ENCODE measurements at places on chromosomes 2 and 18. TPM values are rescaled to one million over a fixed set of nuclear protein-coding genes. Genes with fewer than 3 reads are reported as not detected.

DNA sequence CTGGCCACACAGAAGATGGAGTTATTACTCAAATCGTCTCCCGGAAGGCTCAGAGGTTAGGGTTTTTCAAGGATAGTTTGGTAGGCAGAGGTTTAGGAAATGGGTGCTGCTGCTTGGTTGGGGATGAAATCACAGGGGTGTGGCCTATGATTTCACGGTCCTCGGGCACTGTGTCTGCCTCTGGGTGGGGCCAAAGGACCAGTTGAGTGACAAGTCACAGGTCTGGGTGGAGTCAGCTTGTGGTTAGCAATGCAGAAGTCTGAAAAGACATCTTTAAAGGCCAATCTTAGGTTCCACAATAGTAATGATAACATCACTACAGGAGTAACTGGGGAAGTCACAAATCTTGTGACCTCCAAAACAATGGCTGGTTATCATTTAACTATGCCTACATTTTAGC lies 387.8 kb downstream of the ZNF521 start:
- H3K36me3 ChIP-seq, result no peaks in the 10 kb centered on the region
- no peak overlapping the region for H3K4me3 ChIP-seq
- H3K27me3 ChIP-seq, result no peaks in the 10 kb centered on the region
- DNase-seq, result no peak

Gene ADRA2B
- total RNA-seq, result 9.4 TPM

DNA sequence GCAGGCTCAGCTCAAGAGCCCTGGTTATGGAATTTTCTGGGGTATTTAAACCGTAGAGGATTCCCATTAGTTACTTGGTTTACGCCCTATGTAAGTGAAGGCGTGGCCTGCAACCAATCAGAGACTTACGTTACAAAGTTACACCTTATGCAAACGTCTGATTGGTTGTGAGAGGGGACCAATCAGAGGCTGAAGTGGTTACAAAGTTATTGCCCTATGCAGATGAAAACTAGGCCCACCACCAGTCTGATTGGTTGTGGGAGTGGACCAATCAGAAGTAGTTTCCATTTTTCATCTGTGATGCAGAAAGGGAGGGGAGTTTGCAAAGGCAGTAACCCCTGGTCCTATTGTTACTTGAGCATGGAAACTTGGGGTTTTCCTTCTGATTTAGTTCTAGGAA lies 49.1 kb downstream of the DLGAP1 start:
- H3K36me3 ChIP-seq, result no peaks in the 10 kb centered on the region
- no peak for DNase-seq
- no peak overlapping the region for H3K4me3 ChIP-seq
- no peaks in the 10 kb centered on the region for H3K4me1 ChIP-seq

Gene CYRIA
- total RNA-seq, result 7.1 TPM

Gene DNAH6
- total RNA-seq, result not detected

- peak overlapping the region; percentile 90 for H3K4me3 ChIP-seq
- H3K36me3 ChIP-seq, result no peaks in the 10 kb centered on the region
- H3K27me3 ChIP-seq, result no peaks in the 10 kb centered on the region
- DNase-seq, result no peak
- H3K27ac ChIP-seq, result peak overlapping the region; percentile 84
These were observed 819 bp upstream of the MAP3K2 start for GRCh38 chr2:127388423-127389164.

Gene NETO1
- total RNA-seq, result not detected

DNA sequence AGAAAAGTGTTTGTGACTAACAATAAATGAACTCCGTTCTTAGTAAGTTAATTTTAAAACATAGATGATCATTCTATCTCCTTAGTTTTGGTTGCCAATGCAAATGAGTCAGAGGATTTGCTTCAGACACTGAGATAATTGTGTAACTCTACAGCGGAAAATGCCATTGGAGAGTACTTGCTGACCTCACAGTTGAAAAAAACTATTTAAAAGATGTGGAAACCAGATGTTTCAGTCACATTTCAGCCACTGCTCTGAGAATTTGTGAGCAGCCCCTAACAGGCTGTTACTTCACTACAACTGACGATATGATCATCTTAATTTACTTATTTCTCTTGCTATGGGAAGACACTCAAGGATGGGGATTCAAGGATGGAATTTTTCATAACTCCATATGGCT lies at the start of gene TNFAIP6:
TNFAIP6 (plus strand) TSS at position 234 of the 400 bp plus-strand sequence; CDS start at position 309, 75 bp downstream.
- H3K4me3 ChIP-seq, result no peak within 1 kb of the TSS
- no peaks in the 10 kb centered on the region for H3K36me3 ChIP-seq
- no peaks in the 10 kb centered on the region for H3K4me1 ChIP-seq
- DNase-seq, result no peak
- no peaks in the 10 kb centered on the region for H3K27me3 ChIP-seq

- no peaks in the 10 kb centered on the region for H3K4me1 ChIP-seq
- no peak for DNase-seq
- no peak overlapping the region for H3K27ac ChIP-seq
- H3K4me3 ChIP-seq, result no peak overlapping the region
- H3K36me3 ChIP-seq, result no peaks in the 10 kb centered on the region
These were observed 723.4 kb upstream of the LRRTM4 start for GRCh38 chr2:78245394-78246135.

- H3K36me3 ChIP-seq, result no peaks in the 10 kb centered on the region
- DNase-seq, result no peak
- H3K4me3 ChIP-seq, result no peak overlapping the region
- H3K27me3 ChIP-seq, result no peaks in the 10 kb centered on the region
- H3K27ac ChIP-seq, result no peak overlapping the region
These were observed 99.4 kb upstream of the SCN7A start for GRCh38 chr2:166593403-166593802.

- no peaks in the 10 kb centered on the region for H3K36me3 ChIP-seq
- no peak overlapping the region for H3K4me3 ChIP-seq
- H3K4me1 ChIP-seq, result no peaks in the 10 kb centered on the region
- no peak for DNase-seq
- no peaks in the 10 kb centered on the region for H3K27me3 ChIP-seq
These were observed 27.5 kb downstream of the INHBB start for GRCh38 chr2:120373424-120373823.

- H3K4me3 ChIP-seq, result no peak overlapping the region
- H3K4me1 ChIP-seq, result peaks cover 18% of the 10 kb centered on the region
- no peaks in the 10 kb centered on the region for H3K27me3 ChIP-seq
- H3K36me3 ChIP-seq, result peaks cover 49% of the 10 kb centered on the region
- DNase-seq, result no peak
- no peak overlapping the region for H3K27ac ChIP-seq
These were observed 70.6 kb downstream of the SAP130 start for GRCh38 chr2:127957240-127957639.

DNA sequence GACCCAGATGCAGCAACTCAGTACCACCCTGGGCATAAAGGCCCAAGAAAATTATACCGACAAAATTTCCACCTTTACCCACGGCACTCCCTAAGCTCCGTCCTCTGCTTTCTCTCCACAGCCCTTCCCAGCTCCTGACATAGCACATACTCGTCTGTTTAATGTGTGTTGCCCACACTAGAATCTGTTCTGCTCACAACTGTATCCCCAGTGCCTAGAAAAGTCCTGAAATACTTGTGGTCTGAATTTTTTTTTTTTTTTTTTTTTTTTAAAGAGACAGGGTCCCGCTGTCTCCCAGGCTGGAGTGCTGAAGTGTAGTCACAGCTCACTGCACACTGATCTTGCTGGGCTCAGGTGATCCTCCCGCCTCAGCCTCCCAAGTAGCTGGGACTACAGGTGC lies 62.3 kb downstream of the ADCY3 start:
- no peak overlapping the region for H3K4me3 ChIP-seq
- no peaks in the 10 kb centered on the region for H3K36me3 ChIP-seq
- no peaks in the 10 kb centered on the region for H3K27me3 ChIP-seq
- H3K27ac ChIP-seq, result peak overlapping the region; percentile 80
- peaks cover 28% of the 10 kb centered on the region for H3K4me1 ChIP-seq

Gene ANKRD30BL
- not detected for total RNA-seq

GRCh38 chr2:183967756-183968155 lies 630.6 kb upstream of the ZNF804A start:
- H3K36me3 ChIP-seq, result no peaks in the 10 kb centered on the region
- DNase-seq, result no peak
- H3K4me3 ChIP-seq, result no peak overlapping the region

All from ascending aorta (tissue), 2 donors.